ENCODE measurements at places on chromosomes 5 and 9.
A peak's percentile ranks its signal among the peaks of the same experiment; 100 is the strongest.

DNA sequence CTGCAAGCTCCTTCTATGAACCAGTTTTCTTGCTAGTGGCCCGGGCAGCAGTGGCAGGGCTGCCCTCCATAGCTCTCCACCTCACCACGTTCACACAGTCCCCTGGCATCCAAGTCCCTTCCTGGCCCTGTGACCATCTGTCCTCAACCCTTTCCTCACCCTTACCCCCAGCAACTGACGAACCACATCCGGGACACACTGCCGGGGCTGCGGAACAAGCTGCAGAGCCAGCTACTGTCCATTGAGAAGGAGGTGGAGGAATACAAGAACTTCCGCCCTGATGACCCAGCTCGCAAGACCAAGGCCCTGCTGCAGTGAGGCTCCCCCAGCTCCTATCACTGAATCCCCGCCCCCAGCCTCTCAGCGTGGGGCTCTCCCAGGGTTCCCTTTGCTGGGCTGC, 18.8 kb downstream of the DNM1 start:
- no peak for DNase-seq

DNA sequence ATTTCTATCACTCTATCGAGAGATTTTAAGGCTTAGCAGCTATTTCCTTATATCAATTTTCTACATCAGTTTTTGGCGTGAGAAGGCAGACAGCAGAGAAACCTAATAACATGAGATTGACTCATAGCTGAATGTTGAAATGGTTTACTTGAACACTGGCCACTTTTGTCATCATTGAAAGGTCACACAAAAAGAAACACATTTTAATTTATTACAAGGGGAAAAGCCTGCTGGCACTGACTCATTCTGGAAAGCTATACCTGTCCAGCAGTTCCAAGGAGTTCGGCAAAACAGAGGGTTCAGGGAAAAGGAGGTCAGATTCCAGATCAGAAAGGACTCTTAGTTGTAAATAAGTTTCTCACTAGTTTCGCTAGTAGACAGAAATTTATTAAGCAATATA, 566.4 kb downstream of the DNAH5 start:
- DNase-seq, result no peak

GRCh38 chr5:150350524-150351344, 6.8 kb upstream of the TCOF1 start:
- no peak for DNase-seq

DNA sequence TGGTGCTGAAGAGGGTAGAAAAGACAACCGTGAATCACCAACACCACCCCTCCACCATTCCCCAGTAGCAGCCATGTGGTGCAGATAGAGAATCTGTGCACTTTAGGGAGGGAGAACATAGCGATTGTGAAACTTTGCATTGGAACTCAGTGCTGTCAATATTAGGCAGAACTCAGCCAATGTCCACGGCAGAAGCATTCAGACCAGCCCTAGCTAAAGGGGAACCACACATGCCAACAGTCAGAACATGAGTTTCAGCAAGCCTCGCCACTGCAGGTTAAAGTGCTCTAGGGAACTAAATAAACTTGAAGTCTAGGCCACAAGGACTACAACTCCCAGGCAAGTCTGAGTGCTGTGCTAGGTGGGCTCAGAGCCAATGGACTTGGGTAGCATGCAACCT, 38.5 kb upstream of the DEPDC1B start:
- DNase-seq, result no peak

DNA sequence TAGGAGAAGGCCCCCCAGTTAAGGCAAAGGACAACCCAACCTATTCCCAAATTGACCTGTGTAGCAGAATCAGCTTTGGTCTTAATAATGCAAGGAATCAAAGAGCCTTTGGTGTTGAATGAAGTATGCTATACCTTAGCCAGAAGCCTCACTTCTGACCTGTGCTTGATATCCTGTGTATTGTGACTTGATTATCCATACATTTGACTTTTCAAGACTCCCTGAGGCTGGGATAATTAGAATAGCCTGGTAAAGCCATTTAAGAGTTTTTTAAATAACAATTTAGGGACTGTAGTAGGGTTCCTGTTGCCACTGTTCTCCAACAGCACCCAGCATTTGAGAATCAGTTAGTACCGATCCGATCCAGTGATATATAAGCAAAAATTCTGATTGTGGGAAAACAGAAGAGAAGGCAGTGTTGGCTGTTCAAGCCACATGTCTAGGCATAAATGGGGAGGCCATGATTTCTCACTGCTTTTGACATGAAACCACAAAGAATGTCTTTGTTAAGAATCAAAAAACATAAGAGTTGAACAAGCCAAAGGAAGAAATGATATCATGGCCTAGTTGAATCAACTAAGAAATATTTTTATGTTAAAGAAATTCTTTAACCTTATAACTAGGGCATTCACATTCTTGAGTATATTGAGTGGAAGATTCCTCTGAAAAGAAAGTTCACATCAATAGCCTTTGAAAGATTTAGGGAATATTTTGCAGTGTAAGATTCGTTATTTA, 98.9 kb downstream of the F2RL2 start:
- DNase-seq, result no peak

GRCh38 chr9:4530375-4530774, 40.1 kb downstream of the SLC1A1 start:
- DNase-seq, result no peak

DNA sequence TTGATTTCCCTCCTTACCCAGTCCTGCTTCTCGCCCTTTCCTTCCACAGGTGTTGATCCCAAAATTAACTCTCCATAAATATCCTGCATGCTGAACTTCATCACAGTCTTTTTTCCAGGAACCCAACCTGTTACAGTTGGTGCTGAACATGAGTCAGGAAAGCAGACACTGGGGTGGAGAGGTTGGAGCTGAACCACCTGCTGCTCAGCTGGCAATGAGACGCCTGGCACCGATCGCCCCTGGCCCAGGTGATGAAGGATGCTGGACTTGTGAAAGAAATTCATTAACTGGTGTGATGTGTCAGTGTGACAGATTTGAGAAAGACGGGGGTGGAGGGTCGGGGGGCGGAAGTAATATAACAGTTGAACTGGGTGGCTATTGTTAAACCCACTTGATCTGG, 30.6 kb downstream of the CPLX2 start:
- peak; percentile 83 for DNase-seq

- no peak for DNase-seq
Observed at GRCh38 chr5:147436596-147436995, 73.3 kb downstream of the DPYSL3 start.

GRCh38 chr9:136840140-136840876, 2.0 kb upstream of the AJM1 start:
- DNase-seq, result no peak

- peak; percentile 57 for DNase-seq
Observed at GRCh38 chr5:75511435-75512382, at the start of the genes CERT1 and POLK. Gene CERT1 (minus strand): TSS chr5:75511629. CDS start chr5:75511207, 422 bp downstream. Gene POLK (plus strand): TSS chr5:75511891.

DNA sequence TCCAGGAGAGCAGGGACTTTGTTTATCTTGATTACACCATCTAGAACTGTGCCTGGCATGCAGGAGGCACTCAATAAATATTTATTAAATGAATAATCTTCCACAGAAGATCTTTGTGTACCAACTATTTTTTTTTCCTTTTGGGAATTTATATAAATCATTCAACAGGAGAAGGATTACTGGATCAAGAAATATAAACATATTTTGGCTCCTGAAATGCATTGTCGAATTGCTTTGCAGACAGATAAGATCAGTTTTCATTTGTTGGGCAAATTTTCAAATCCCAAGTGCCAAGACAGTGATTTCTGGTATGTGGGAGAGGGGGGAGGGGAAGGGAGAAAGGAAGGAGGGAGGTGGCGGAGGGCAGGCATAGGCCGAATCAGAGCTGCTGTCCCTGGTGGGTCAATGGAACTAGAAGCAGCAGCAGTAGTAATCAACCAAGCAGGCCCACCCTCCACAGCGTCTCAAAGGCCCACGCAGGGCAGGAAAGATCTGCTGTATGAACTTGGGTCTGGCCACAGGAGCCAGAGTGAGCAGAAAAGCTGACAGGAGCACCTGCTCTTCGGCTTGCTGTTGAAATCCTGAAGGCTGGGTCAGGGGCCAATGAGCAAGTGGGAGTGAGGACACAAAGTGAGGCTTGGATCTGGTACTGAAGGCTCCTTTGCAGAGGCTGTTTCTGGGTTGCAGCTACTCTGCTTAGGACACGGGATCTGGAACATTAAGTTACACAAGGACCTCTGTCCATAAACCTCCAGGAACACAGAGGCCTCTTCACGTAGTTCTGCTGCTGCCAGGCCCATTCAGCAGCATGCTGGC, 15.8 kb upstream of the TRAF1 start:
- no peak for DNase-seq

DNA sequence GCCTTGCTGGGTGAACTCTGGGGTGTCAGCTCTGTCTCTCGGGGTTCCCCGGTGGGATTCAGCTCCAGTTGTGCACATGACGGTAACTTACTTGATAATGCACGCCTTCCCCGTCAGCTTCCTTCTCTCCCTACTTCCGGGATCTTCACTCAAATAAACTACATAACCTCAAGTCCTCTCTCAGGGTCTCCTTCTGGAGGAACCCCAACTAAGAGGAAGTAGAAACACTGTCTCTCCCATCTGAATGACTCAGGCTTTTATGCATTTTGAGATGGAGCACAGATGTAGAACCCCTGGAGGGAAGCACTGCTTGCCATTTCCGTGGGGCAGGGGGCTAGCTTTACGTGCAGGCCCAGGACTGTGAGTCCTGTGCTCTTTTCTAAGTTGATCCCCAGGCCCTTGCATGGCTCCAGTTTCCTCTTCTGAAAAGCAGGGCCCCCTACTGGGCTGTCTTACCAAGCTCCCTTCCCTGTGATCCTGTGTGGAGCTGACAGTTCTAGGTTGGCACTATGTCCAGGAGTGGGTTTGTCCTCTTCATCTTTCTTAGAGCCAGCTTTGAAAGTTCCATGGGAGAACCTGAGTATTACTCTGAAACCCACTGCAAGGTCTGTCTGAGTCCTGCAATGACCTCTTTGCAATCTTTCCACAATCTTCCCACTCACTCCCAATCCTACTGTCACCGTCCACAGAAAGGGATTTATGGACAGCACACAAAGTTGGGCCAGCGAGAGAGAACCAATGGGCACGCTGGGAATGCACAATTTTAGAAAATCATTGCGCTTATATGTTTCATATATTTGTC, 17.7 kb downstream of the S1PR3 start:
- no peak for DNase-seq

- DNase-seq, result no peak
Observed at GRCh38 chr9:134293611-134294152, 32.6 kb upstream of the RXRA start.

DNA sequence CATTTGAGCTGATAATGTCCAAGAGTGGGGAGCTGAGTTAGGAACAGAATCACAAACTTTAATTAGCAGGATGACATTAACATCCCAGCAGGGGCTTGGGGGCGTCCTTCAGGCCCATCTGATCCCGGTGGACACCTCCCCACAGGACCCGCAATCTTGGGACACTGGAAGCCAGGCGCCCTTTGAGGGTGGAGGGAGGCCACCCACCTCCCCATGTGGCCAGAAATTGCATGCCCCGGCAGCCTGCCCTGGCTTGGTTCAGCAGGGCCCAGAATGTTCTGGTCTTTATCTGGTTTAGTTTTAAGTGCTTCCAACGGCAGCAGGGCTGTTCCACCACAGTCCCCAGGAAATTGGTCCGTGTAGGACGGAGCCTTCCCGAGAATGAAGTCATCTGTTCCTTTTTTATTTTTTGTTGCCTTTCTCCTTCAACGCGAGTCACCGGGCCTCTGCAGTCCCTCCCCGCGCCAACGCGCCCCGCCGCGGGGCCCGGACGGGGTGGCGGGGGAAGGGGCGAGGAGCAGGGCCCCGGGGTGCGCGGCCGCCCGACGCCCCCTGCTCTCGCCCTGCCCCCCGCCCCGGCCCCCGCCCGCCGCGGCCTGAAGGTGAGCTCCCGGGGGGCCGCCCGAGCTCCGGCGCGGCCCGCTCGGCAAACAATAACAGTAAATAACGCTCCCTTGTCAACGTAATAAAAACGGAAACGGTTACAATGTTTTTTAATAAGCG, 207.9 kb downstream of the C9orf50 start:
- DNase-seq, result peak; percentile 62

GRCh38 chr9:114371973-114372917, 15.5 kb downstream of the AKNA start:
- DNase-seq, result no peak

- DNase-seq, result no peak
Observed at GRCh38 chr5:81795666-81796065, 44.8 kb upstream of the SSBP2 start.

DNA sequence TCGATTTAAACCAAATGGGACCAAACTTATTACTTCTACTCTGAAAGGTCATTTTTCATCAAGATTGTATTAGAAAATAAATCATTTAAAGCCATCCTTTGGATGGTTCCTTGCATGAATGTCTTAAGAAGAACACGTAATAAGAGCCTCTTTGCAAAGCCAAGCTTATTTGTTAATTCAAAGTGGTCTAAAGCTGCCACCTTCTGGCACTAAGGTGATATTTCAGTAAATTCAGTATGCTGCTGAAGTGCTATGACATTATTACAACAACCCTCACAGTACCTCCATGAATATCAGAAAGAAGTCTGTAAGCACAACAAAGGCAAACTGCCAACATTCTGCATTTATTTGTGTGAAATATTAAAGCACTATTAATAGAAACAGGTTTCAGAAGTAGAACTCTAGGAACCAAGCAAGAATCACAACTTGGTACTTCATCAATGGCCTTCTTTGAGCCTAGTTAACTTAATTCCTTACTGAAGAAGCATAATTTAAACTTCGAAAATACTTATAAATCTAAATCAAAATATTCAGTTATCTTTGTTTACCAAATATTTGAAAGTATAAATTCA, 53.1 kb upstream of the TYRP1 start:
- DNase-seq, result no peak

GRCh38 chr5:93304456-93305250, 276.4 kb downstream of the NR2F1-AS1 start:
- no peak for DNase-seq

- no peak for DNase-seq
Observed at GRCh38 chr9:14380061-14380836, 66.3 kb upstream of the NFIB start.

DNA sequence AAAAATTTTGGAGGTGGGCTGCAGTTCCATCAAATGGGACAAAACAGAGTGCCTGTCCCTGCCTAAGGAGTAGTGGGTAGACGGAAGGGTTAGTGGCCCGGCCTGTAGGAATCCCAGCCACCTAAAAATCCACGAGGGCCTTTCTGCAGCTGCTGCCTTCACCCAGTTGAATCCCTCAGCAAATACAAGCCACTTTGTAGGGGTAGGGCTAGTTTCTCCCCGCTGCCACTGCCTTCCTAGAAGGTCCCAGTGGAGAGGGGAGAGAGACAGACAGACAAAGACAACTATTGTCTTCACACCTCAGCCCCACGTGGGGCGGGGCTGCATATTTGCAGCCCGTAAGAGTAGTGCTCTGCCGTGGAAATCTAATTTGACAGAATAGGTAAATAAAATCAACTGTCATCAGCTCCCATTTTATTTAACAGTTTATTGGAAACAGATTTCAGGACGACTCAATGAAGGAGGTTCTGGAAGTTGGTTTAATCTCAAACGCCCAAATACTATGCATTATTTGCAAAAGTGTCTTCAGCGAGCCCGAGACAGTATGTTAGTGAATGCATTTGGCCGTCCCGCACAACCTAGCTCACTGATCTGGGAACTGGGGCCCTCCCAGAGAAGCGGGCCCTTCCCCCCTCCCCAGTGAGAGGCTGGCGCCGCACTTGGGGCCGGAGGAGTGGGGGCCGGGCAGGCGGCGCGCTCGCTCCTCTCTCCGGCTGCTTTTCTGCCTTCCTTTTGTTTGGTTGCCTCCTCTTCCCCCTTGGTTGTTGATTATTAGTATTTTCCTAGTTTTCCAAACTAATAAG, 67.6 kb upstream of the TBCA start:
- no peak for DNase-seq
